Stimulated activated CD8-positive, alpha-beta memory T cell treated with anti-CD3 and anti-CD28 coated beads, Interleukin-7, amount 100 ng/mL, for 24 hours (primary cell): ENCODE measurements at places on chromosomes 12 and 14.

DNA sequence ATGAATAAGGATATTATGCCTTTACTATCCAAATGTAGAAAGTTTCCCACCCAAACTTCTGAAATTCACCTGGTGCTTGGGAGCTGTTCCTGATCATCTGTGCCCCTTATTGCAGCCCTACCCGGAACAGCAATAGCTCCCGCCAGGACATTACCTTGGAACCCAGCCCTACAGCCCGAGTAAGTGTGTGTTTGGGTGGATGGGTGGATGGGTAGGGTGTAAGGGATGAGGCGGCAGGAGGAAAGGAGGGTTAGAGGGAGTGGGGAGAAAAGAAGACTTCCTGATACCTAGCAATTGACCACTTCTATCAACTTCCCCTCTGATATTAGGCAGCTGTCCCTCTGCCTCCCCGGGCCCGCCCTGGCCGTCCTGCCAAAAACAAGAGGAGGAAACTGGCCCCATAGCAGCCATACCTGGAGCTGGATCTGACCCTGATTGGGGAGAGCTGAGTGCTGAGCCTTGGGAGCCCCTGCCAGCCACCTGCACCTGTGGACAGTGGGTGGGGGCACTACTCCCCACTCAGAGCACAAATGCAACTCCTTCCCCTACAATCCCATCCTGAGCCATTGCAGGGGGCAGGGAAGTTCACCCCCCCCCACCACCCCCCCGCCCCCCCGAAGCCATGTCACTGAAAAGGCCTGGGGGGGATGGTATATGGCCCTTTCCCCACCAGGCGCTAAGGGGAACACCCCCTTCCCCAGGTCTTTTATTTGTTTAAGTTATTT, 6.4 kb downstream of the MBD6 start:
- DNase-seq, result no peak

DNA sequence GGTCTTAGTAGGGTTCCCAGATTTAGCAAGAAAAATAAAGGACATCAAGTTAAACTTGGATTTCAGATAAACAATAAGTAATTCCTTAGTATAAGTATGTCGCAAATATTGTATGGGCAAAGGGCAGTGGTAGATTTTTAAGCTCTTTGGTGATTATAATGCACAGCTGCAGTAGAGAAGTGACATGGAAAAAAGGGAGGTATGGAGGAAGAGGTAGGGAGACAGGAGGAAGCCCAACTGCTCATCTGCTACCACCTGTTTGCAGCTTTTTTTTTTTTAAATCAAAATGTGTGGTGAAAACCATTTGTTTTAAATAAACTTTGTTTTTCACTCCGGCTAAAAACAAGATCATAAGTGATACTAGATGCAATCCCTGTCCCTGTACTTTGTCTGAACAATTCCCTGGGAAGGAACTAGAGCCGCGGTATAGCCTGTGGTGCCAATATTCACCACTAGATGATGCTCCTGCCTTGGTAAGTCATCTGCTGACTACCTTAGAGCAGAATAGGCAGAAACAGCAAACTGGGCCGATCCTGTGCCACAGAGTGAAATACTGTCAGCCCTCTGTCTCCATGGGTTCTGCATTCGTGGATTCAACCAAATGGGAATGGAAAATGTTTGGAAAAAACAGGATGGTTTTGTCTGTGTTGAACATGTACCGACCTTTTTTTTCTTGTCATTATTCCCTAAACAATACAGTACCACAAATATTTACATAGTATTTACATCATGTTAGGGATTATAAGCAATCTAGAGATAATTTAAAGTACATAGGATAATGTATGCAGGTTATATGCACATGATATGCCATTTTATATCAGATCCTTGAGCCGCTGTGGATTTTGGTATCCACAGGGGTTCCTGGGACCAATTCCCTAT, 62.4 kb upstream of the PLBD1 start:
- peak; percentile 23 for DNase-seq

GRCh38 chr14:99745307-99745951, 47.8 kb upstream of the EML1 start:
- no peak for DNase-seq

GRCh38 chr14:34614638-34615037, 15.3 kb downstream of the SNX6 start:
- no peak for DNase-seq

- no peak for DNase-seq
These were observed 48.7 kb downstream of the ACADS start for GRCh38 chr12:120774169-120774916.

GRCh38 chr12:113889076-113889475, 77.0 kb downstream of the RBM19 start:
- no peak for DNase-seq

DNA sequence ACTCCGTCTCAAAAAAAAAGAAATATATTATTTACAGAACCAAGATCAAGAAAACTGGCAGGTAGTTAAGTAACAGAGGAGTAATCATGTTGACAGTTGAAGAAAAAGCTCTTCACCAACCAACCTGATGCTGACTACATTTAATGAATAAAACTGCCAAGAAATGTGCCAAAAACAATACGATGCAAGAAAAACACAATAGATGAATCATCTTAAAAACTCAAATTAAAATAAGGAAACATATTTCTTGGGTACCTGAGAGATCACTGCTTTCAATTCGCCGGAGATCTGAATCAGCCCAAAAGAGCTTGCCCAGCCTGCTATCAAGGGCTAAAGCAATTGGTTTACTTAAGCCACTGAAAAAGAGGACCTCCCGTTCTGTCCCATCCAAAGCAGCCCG, 76.4 kb downstream of the BCL2L14 start:
- DNase-seq, result no peak

DNA sequence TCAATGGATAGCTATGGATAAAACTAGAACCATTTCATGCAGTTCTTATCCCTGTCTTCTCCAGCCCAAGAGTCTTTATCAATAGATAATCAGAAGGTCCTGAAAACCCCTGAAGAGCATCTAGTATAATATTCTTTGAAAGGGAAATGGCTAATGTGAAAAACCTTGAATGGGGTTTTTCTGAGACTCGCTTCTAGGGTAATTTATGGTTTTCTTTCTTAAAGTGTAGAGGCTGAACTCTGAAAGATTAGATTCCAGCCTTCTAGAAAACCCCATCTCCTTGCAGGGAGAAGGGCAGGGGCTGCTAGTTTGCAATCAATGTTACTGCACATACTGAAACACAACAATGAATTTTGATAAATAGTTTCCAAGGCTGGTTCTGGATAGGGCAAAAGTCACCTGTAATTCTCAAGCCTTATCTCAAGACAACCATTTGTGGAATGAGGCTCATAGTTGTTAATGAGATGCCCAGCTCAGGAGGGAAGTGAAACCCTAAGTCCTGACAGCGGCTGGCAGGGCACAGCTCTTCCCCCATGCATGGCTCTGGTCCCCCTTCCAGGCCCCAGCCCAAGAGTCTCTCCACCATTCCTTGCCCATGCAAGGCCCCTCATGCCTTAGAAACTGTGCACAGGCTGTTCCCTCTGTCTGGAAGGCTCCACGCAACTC, 33.7 kb upstream of the PYGL start:
- no peak for DNase-seq

DNA sequence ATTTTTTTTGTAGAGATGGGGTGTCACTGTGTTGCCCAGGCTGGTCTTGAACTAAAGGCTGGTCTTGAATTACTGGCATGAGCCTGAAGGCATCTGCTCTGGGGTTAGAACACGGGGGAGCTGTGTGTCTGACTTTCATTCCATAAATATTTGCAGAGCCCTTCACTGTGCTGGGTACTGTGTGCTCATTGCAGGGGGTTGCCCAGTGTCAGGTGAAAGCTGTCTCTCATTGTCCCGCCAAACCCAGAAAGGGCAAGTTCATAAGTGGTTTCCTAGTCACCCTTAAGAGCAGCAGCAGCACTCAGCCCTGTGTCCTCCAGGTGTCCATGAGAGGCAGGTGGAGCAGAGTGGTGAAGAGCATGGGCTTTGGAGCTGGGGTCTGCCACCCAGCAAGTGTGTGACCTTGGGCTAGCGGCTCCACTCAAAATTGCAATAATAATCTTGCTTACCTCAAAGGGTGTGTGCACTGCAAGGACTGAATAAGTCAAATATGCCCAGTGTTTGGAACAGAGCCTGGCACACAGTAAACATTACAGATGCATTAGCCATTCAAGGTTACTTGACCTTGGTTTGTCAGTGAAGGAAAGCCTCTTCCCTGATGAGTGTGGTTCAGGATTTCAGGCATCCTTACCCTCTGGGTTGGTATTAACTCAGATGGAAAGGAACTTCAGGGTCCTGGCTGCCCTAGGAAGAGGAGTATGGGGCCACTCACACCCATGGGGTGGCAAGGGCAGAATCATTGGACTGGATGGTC, 4.4 kb upstream of the SMIM41 start:
- no peak for DNase-seq

DNA sequence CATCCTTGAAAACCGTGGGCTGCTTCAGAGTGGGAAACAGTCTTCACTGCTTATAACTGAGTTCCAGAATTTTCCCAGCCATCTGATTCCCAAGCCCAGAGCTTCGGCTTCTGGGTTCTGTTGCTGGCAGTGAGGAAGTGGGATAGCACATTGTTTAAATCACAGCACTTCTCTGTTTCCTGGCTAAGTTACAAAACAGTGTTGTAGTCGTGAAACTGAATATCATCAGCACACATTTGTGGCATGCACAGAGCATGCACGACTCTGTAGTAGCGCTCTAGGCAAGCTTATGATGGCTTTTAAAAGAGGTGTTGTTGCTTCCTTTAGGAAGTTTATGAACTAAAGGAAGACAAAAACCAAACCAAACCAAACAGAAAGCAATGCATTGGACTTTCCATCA, 1005.5 kb downstream of the NRXN3 start:
- DNase-seq, result no peak

GRCh38 chr14:102089621-102090343, 2.9 kb upstream of the HSP90AA1 start:
- DNase-seq, result no peak

DNA sequence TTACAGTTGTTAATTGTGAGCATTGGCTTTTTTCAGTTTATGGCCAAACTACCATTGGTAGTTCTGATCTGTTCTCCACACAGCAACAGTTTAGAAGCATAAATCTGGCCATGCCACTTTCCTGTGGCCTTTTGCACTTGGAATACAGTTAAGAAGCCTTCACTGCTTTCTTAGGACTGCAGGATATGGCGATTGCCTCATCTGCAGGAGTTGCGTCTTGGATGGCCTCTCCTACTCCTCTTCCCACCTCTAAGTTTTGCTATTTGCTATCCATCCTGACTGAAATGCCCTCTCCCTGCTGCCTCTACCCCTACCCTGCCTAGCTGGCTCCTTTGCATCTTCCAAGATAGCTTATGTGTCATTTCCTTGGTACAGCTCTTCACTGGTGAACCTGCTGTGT, 12.8 kb upstream of the BMAL2 start:
- DNase-seq, result no peak
